Activated naive CD4-positive, alpha-beta T cell treated with Interleukin-2 at 50 U/mL for 16 hours (primary cell): ENCODE measurements at places on chromosomes 2 and 18.

GRCh38 chr18:62091487-62092120, 95.3 kb downstream of the PIGN start:
- DNase-seq, result no peak

GRCh38 chr2:236162031-236162845, 5.9 kb downstream of the GBX2 start:
- no peak for DNase-seq

- DNase-seq, result no peak
Observed at GRCh38 chr2:95158891-95159619, 593 bp downstream of the ZNF514 start.

DNA sequence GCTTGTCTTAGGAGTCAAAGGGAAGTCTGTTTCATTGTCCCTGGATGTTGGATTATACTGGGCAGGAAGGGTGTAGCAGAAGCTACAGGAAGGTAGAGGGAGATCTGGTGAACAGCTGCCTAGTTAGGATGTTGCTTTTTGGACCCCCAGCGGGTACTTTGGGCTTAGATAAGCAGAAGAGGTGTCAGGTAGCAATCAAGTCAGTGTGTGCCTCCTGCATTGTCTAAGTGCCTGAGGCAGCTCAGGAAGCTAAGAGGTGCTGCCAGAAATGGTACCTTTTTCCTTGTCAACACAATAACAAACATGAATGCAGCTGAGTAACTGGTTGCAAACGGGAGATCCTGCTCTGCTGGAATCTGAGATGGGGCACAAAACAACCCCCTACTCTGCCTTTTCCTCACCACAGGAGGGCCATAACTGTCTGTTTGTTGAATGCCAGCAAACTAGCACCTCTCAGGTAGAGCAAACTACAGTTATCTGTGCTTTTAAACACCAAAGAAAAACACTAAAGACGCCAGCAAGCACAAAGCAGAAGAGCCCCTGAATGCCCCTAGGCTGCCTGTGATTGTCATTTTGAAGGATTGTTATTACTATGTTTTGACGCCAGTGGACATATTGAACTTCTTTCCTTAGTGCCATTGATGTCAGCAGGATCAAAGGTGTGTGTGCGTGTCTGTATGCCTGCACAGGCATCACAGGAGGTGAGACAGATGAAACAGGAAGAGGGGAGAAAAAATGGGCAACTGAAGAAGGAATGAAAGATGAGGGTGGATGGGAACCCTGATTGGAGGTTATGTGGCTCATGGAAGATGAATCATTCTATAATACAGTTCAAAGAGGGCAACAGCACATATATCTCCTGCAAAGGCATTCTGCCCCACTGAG, 151.4 kb downstream of the ETAA1 start:
- no peak for DNase-seq

GRCh38 chr2:96800061-96801004, 15.7 kb upstream of the CNNM3 start:
- no peak for DNase-seq

DNA sequence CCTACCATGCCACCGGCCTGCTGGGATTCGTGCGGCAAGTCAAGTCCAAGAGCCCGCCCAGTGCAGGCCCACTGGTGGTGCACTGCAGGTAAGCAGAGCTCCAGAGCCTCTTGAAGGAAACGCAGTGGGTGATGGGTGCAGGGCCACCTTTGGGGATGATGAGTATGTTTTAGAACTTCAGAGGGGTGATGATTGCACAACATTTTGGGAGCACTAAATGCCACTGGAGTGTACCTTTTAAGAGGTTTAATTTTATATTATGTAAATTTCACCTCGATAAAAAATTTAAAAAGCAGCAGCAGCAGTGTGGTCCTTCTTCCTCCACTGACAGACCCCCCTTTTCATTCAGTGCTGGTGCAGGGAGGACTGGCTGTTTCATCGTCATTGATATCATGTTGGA, 233.1 kb upstream of the RAB12 start:
- no peak for DNase-seq

- no peak for DNase-seq
Observed at GRCh38 chr2:199206536-199206935, 251.2 kb downstream of the SATB2 start.

DNA sequence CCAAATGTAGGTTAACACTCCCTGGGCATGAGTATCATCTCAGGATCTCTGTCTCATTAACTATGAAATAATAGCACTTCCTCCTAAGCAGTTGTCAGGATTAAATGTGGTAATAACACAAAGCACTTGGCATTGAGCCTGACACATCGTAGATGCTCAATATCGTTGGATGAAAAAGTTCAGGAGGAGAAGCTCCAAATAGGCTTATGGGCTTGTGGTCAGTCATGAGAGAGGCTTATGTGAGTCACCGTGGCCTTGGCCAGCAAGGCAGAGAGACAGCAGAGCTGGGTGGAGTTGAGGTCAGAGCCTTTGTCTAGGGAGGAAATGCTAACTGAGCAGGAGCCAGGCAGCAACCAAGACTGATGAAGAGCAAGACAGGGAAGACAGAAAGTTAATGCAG, 68.3 kb upstream of the PPM1B start:
- DNase-seq, result no peak

GRCh38 chr18:25743646-25744151, 346.7 kb downstream of the SS18 start:
- no peak for DNase-seq

DNA sequence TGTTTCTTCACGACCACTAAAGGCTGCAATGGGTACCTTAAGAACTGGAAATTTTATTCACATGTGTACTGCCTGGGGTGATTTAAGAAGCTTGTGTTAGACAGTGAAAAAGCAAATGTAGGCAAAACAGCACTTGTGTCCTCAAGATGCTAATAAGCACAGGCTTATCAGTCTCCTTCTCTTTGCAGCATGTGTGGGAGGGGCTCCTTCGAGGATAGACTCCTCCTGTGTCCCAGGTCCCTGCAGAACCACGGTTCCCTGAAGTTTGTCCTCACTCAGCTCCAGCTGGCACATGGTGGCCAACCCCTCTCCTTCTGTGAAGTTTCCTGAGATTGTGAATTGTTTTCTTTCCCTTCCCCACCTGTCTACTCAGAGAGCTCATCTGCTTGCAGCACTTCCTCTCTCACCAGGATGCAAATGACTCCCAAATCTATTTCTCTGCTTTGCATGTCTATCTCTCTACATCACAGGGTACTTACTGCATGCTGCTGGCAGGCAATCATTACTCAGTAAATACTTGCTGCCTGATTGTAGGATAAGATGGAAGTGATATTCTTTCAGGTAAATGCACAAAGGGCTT, 589.6 kb upstream of the KLHL29 start:
- DNase-seq, result no peak

DNA sequence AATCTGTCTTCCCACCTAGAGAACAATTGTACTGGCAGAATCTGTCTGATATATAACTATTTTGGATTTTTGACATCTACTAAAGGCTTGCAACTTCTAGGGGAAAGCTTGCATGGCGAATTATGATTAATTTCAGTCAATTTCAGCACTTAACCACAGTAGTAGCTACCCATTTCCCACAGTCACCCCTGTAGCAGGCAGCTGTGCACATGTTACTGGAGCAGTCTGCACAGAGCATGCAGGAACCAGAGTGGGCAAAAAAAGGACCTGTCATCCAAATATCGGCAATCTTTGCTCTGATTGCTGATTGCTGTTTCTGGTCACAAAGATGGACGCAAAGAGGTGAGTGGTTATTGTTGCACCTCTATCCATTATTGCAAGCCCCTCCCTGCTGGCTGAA, 473.3 kb downstream of the SPAG16 start:
- no peak for DNase-seq

DNA sequence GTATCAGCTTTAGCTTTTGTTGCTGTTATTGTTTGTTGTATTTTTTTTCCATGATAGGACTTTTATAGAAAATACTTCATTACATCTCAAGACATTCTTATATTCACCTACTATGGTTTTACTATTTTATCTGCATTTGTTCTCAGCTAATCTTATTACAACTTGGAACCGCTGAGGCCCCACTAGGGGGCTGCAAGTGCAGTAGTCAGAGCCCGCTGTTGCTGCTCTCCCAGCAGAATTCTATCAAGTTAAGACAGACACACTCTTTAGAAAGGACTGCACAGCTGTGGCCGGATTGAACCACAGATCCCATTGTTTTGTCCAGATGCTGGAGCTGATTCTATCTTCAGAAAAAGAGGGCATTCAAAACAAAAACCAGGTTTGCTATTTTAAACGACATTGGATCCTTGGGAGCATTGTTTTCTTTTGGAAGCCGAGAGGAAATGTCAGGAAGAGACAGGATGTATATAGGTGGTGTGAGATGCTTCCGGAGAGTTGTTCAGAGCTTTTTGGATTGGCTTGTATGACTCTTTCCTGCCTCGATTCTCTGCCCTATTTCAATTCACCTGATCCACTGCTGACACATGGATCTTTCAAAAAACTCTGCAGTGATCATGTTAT, 105.7 kb upstream of the GAREM1 start:
- no peak for DNase-seq

- DNase-seq, result no peak
Observed at GRCh38 chr18:73047688-73048087, 179.9 kb upstream of the NETO1 start.

DNA sequence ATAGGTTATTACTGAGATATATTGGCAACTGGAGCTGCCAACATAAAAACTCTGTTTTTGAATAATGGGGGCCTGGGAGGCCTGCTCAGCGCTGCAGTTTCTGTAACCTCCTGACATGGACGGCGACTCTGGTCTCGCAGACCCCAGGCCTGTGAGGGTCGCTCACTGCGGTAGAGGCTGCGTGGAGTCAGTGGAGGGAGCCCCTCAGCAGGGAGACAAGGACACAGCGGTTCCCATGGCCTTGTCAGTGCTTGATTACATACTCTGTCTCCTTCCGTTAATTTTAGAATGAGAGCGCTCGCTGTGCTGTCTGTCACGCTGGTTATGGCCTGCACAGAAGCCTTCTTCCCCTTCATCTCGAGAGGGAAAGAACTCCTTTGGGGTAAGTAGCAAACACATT, 858 bp downstream of the TPO start:
- DNase-seq, result no peak

GRCh38 chr2:96604104-96604503, 34.0 kb downstream of the KANSL3 start:
- no peak for DNase-seq

GRCh38 chr2:10446631-10447030, 1.5 kb downstream of the ODC1 start:
- DNase-seq, result no peak

GRCh38 chr2:11097854-11098387, 57.3 kb upstream of the SLC66A3 start:
- DNase-seq, result no peak

DNA sequence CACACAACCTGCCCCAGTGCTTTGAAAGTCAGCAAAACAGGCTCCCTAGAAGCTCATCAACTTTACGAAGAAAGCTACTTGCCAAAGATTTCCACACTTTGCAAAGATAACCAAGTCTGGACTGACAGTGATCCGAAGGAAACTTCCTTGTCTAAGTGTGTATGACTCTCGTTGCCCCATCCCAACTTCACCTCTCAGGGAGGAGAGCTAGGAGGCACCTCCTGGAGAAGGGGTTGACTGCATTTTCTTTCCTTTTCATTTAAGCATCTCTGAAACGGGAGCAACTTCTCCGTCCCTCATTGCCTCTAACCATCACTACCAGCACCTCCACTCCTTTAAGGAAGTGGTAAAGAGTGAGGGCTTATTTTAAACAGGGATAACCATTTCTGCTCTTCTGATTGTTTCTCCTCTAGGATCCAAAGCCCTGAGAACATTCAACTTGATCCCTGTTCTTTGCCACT, 7.0 kb downstream of the ZEB2 start:
- DNase-seq, result no peak

DNA sequence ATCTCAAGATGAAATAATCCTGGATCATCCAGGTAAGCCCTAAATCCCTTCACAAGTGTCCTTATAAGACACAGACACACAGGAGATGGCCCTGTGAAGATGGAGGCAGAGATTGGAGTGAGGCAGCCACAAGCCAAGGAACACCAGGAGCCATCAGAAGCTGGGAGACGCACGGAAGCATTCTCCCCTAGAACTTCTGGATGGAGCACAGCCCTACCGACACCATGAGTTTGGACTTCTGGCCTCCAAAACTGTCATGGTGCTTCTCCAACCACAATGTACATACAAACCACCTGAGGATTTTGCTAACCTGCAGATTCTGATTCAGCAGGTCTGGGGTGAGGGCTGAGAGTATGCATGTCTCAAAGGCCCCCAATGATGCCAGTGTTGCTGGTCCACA, 42.5 kb downstream of the ADD2 start:
- DNase-seq, result no peak

GRCh38 chr2:80068038-80068731, 236.4 kb downstream of the LRRTM1 start:
- DNase-seq, result no peak

DNA sequence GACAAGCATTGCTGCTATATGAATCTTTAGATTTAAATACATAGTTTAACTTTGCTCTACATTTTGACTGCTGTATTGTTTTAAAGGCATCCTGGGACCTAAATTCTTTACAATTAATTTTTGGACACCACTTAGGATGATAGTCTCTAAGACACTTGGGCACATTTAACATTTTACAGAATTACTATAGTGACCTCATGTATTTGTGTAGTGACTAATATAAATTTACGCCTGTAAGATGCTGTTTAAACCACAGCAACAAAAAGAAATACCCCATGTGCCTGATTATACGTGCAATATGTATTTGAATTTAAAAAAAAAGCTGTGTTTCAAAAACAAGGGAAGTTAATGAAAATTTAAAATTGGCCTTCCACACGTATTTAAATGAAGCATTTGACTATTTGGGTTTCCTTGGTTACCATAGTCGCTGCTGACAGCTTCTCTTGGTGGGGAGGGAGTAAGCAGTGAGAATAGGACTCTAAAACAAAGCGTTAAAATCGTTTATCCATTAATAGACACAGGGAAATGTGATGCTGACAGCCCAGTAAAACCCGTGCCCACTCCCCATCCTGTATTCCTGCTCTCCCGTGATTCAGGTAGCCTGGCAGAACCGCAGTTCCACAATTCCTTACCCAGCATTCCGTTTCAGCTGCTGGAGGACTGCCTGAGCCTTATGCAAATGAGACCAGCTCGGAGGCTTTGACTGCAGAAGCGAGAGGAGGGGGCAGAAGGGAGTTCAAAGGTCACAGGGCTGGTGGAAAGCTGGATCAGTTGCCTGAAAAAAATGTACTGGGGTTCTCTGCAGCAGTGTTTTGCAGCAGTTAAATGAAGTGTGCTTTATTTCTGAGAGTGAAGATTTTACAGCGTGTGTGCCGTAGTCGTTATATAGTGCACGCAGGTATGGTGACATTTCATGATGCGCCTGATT, 104.3 kb downstream of the CSRNP3 start:
- no peak for DNase-seq

GRCh38 chr18:12076424-12077140, 17.1 kb upstream of the ANKRD62 start:
- no peak for DNase-seq

GRCh38 chr2:28000287-28000686, 109.8 kb downstream of the BABAM2 start:
- DNase-seq, result no peak

GRCh38 chr2:182980115-182980514, 58.1 kb downstream of the NCKAP1 start:
- DNase-seq, result no peak

GRCh38 chr2:69902213-69902922, 8.6 kb downstream of the SNRNP27 start:
- DNase-seq, result no peak

GRCh38 chr2:134949981-134950708, 31.5 kb downstream of the CCNT2 start:
- no peak for DNase-seq
